ENCODE measurements at places on chromosomes 2 and 18.

- peak; percentile 62 for DNase-seq
Observed at GRCh38 chr2:107730898-107731297, 95.8 kb upstream of the RGPD4 start.

DNA sequence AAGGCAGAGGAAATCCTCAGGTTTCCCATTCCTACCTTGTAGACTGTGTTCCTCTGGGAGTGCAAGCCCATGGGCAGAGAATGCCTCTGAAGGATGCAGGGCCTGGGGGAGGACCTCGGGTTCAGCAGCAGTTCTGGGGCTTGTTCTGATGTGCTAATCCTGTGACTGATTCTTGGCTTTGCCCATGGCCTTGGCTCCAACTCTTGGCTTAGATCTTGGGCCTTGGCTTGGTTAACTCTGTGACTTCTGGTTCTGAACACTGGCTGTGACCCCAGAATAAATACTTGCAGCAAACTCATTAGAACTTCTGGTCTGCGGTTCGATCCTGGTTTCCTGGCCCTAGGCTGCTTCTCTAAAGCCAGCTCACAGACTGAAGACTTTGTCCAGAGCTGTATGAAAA is 366.9 kb upstream of the ZEB2 start:
- no peak for DNase-seq

DNA sequence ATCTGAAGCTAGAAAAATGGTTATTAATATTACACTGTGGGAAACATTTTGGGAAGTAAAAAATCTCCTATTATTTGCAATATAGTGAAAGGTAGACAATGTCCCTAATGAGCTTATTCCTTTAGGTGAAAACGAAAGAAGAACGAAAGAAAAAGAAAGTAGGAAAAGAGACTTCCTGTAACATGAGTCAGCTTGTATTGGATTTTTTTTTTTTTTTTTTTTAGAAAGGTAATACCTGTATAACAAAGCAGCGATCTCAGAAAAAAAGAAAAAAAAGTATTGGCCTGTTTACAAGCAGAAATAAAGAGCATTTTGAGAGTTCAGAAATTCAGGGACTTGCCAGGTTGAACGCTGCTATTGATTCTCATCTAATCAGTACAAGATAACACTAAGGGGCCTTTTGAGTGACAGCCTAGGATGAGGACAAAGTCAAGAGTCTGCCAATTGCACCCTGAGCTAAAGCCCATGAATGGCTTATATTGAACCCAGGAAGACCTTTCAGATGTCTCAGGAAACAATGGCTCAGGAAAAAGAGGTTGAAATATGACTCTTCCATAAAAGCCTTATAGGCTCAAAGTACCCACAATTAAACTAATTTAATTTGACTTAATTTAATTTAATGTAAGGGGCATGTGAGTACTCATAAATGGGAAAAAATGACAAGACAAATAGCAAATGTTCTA is 615.6 kb upstream of the CDH2 start:
- peak; percentile 54 for DNase-seq

DNA sequence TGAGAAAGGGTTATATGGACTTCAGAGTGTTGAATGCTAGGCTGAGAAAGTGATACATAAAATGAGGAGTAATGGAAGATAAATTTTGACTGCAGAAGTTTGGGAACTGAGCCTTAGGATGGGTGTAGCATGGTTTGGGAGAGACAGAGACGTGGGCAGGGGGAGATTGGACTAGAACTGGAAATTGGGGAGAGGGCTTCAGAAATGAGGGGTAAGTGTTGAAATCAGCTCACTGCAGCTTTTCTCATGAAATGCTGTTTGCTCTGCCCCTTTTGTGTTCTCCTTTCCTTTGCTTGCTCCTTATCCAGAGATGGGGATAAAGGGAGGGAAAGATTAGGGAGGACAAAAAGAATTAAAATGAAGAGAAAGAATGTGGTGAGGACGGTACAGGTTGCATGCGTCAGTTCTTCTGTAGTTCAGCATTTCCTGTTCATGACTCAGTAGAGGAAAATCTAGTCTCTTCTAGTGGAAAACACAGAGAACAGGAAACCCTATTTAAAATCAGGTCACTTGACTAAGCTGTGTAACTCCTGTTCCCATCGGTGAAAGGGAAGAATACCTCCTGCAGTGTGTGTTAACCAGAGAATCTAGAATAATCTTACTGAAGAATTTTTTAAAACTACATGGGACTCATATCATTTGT is 105.6 kb downstream of the CRIM1 start:
- DNase-seq: peak; percentile 96

GRCh38 chr18:52156166-52156565 is 183.8 kb upstream of the DCC start:
- DNase-seq: no peak

DNA sequence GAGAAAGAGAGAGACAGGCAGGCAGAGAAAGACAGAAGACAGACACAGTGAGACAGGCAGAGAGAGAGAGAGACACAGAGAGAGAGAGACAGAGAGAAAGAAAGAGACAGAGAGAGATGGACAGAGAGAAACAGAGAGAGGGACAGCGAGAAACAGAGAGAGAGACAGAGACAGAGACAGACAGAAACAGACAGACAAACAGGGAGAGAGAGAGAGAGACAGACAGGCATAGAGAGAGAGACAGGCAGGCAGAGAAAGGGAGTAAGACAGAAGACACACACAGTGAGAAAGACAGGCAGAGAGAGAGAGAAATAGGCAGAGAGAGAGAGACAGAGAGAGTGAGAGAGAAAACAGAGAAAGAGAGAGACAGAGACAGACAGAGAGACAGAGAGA is 105.3 kb upstream of the ANKRD30BL start:
- no peak for DNase-seq

DNA sequence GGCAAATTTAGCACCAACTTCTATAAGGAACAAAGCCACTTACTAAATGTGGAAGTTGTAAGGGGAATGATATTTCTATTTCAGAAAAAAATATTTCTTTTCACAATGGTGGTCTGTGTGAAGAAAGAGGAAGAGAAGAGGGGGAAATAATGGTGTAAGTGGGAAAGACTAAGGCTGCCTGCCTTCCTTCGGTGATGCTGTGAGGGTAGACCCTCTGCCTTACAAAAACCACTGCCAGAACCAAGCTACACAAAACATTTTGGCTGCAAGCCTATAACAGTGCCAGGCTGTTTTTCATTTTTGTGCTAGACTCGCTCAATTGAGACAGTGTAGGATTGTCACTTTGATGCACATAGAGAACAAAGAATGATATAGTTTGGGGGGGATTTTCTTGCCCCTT is 286.6 kb downstream of the ZEB2 start:
- DNase-seq: no peak

DNA sequence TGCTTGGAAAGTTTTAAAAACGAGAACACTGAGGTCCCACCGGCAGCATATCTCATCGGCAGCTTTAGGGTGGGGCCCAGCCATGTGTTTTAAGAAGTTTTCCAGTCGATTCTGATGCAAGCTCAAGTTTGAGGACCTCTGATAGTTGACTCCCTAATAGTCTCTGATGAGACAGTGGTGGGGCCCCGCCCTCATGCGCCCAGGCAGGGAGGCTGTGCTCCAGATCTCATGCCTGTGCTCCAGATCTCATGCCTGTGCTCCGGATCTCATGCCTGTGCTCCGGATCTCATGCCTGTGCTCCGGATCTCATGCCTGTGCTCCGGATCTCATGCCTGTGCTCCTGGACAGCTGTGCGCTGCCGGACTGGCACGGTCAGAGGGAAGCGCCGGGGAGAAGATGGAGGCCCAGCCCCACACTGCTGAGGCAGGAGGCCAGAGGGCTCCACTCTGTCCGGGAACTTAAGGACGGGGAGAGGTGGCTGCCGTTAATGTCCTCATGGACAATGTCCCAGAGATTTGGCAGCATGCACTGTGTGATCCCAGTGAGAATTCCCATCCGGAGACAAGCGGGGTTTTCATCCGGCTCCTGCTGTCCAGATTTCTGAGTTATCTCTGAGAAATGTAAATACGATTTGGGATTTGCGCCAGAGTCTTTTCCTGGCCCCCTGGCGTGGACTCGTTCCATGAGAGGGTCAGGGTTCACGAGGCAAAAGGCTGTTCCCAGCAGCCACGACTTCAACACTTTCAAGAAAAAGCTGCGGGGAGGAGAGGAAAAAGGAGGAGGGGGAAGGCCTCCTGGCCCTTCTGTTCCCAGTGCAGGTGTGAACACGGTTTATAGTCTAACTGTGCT is 9.4 kb upstream of the COLEC11 start:
- no peak for DNase-seq

- no peak for DNase-seq
Observed at GRCh38 chr18:30982285-30982992, 60.1 kb downstream of the DSC3 start.

- DNase-seq: no peak
Observed at GRCh38 chr2:5695654-5696403, 3.6 kb downstream of the SOX11 start.

DNA sequence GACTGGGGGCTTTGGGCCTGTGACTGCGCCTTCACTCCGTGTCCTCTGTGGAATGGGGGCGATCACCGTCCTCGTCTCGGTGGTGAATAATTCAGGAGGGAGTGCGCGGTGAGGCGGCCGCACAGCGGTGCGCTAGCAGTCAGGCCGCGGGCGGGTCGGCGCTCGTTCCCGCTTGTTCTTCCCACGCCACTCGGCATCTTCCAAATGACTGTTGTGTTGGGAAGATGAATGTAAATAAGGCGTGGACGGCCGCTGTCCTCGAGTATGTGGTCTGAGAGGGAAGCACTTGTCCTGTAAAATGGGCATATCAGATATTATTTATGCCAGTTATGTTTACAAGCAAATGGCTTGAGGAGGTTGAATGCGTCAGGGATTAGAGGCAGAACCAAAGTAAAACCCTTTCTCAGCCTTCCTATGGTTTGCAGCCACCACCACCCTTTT is 608 bp upstream of the VPS4B start:
- DNase-seq: no peak

DNA sequence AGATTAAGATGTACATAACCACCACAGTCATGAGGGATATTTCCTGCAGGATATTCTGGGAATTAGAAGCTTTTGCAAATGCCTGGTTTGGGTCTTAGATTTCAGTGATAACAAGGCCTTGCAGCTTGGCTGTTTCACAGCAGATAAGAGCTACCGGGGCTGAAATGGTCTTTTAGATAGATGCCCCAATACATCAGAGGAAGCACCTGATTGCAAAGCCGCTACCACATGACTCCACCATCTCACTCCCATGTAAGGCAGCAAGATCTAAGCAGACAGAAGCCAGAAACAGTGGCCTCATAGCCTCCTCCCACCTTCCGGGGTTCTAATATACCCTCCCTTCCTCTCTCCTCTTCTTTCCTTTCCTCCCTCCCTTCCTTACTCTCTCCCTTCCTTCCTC is 31.1 kb upstream of the EPG5 start:
- DNase-seq: no peak

- no peak for DNase-seq
Observed at GRCh38 chr2:207950761-207951114, 74.6 kb downstream of the PLEKHM3 start.

- no peak for DNase-seq
Observed at GRCh38 chr2:17667898-17668297, 85.7 kb downstream of the SMC6 start.

GRCh38 chr2:35973132-35973736 is 382.3 kb upstream of the CRIM1 start:
- peak; percentile 51 for DNase-seq

DNA sequence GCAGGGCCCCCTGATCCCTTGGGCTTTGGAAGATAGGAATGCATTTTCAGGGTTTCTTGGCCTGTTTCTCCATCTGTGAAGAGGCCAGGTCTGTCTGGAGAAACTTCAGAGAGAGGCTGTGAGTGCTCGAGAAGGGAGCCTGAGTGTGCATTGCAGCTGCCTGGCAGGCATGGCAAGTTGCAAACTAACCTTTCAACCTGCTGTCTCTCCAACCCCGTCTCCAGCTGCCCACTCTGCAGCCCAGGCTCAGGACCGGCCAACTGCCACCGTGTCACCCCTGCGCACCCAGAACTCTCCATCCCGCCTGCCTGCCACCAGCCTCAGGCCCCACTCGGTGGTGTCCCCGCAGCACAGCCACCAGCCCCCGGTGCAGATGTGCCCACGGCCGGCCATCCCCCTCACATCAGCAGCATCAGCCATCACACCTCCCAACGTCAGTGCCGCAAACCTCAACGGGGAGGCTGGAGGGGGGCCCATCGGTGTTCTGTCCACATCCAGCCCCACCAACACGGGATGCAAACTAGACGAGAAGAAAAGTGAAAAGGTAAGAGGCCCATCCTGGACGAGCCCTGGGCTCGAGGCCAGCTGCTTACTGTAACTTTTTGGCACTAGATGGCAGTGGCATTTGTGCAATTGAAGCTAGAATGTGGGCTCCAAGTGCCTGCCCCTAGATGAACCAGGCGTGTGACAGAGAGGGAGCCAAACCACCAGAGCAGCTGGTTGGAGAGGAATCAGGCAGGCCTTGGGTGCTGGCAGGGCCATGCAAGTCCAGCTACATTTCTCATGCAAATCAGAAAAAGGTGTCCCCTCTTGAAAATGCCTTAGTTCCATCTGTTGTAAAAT is 164.6 kb downstream of the SEPTIN10 start:
- peak; percentile 49 for DNase-seq

DNA sequence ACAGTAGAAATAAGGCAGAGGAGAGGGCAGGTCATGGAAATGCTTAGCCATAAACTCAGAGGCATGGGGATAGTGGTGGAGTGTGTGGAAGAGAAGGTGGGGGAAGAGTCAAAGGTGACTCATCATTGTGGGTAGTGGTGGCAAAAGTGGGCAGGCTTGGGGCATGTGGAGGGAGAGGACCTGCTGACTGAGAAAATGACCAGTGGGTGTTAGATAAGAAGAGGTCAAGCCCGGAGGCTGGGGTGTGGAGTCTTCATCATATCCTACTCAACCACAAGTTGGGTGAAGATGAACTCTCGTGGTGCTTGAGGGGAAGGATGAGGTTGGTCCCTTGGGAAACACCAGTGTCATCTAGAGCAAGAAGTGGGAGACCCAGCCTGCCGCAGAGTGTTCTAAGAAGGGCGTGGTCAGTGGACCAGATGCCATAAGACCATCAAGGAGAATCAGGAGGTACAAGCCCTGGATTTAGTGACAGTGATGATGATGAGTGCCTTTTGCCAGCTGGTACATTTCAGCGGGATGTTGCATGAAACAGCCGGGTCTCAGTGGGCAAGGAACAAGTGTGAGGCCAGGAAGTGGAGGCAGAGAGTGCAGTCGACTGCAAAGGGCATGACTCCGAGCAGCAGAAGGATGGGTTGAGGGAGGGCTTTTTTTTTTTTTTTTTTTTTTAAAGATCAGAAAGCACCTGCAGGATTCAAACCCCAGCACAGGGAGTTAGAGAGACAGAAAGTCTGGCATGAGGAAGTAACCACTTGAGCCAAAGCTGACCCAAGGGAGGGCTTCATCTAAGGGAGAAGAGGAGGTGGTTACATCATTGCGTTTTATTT is 122.6 kb upstream of the SPRED2 start:
- DNase-seq: peak; percentile 89

DNA sequence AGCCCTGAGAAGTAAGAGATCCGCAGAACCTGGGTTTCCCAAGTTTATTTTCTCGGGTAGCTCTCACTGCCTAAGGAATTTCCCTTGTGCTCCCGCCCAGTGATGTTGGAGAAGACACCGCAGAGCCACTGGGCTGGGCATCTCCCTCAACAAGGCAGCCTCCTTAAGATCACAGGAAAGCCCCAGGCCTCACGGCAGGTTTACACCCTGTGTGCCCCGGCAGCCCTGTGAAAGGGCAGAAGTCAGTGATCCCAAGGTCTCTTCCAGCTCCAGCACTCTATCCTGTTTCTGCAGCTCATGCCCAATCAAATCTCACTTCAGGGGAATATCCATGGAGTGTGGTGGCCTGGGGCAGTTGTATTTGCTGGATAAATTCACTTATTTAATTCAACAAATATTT is 66.5 kb downstream of the ACTR2 start:
- no peak for DNase-seq

- no peak for DNase-seq
Observed at GRCh38 chr2:74414441-74414840, 7.0 kb downstream of the C2orf81 start.

All from M059J (cell line).